ENCODE measurements at places on chromosomes 5 and 9.

DNA sequence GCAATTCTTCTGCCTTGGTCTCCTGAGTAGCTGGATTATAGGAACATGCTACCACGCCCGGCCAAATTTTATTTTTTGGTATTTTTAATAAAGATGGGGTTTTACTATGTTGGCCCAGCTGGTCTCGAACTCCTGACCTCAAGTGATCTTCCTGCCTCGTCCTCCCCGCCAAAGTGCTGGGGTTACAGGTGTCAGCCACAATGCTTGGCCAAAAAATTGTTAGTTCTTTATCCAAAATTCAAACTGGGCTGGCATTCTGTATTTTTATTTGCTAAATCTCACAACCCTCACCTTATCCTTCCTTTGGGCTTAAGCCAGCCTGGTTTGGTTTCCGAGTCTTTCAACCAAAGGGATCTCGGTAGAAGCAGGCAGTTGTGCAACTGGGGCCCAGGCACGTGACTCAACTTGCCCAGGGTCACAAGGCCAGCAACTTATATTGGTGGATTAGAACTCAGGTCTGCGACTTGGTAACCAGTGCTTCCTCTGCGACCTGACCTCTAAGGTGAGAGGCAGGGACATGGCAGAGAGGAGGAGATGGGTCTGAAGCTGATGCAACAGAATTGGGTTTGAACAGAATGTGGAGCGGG lies 26.5 kb upstream of the BOD1 start:
- no peak for DNase-seq

- DNase-seq = no peak
These were observed 185.4 kb upstream of the SEMA6A start for GRCh38 chr5:116759860-116760640.

- DNase-seq = no peak
These were observed 100.4 kb upstream of the LARP1 start for GRCh38 chr5:154654486-154655371.

- DNase-seq = no peak
These were observed 857 bp downstream of the ADAM19 start for GRCh38 chr5:157574456-157575380.

GRCh38 chr5:128927644-128928043 lies 37.6 kb upstream of the SLC27A6 start:
- DNase-seq = no peak

Data from breast epithelium (tissue), 4 donors.